ENCODE measurements at places on chromosomes 2 and 18.

- DNase-seq, result no peak
Measured at GRCh38 chr2:110804915-110805314, 72.5 kb downstream of the ACOXL start.

DNA sequence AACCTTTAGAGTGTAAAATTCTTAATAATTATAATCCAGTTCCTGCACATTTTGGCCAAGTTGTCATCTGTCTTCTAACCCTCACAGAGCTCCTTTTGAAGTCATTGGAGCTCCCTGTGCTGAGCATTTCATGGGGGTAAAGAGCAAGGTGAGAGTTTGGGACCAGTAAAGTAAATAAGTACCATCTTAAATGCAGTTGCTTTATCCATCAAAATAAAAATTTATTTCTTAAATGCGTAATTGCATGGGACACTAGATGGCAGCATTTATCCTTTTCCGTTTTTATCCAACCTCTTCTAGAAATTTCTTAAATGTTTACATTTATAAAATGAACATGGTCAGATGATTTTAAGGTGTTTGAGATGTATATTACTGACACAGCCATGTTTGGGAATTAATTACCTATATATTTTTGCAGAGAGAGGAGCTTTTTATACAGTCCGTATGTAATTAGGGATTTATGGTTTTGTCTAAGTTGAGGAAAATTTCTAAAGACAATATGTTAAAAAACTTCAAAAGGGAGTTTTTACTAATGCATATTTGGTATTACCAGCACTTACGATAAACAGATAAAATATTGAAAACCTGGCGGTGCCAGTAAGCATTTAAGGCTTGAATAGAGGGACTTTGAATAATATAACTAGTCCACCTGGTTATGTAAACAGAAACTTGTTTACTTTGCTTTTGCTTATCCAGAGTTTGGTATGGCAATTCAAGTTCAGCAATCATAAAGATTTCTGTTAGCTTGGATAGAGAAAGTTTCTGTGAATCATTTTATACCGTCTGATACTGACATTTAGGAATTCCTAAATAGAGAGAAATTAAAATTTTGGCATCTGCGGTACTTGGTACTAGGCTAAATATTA lies 54.5 kb downstream of the ACSL3 start:
- DNase-seq, result no peak

GRCh38 chr2:200797242-200797770 lies 14.4 kb upstream of the BZW1 start:
- no peak for DNase-seq

DNA sequence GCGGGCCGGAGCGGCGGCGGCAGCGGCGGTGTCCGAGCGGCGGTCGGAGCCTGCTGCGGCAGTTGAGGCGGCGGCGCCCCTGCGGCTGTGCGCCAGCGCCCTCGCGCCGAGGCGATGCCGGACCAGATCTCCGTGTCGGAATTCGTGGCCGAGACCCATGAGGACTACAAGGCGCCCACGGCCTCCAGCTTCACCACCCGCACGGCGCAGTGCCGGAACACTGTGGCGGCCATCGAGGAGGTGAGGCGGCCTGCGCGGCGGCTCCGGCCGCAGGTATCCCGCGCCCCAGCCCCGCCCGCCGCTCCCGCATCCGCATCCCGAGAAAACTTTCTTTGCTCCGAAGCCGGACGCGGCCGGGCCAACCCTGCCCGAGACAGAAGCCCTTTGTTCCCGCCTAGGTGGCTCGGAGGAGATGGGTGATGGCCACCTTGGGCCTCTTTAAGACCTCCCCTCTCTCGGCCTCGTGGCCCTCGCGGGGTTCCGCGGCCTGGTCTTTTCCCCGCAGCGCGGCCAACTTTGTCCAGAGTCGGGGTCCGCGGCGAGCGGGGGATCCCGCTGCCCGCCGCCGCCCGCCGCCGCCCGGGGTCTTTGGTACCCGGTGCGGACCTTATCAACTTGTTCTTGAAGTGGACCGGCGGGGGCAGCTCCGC lies 504 bp downstream of the ASAP2 start:
- peak; percentile 82 for DNase-seq

GRCh38 chr2:60474301-60474700 lies 79.2 kb downstream of the BCL11A start:
- no peak for DNase-seq

GRCh38 chr2:221153226-221153625 lies 418.9 kb downstream of the EPHA4 start:
- no peak for DNase-seq

DNA sequence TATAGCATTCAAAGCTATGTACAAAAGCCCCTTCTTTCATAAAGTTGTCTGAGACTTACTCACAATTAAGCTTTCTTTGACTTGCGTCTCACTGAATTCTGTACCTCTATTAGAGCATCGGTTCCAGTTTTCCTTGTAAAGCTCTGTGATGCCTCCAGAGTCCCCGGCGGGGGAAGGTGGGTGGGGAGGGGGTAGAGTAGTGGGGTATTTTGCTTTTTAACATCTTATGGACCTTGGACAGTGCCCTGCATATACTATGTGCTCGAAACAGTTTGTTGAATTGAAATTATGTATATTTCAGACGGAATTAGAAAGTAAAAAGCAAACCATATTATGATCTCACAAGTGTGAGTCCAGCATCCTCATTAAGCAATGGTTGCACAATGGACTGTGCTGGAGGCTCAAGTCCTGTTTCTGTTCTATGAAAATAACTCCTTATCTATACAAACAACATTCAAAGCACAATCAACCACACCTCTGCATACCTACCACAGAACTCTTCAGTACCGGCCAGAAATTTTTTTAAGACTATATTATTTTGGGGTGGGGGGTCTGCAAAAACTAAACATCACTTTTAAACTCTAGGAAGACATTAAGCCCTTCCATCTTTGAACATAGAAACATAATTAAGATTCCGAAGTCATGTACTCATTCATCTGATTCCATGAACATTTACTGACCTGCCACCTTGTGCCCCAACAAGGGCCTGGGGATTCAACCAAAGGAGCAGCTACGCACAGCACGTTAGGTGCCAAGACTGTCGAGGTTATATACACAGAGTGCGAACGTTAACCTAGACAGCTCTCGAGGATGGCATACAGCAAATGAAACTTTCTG lies 908 bp downstream of the STAT1 start:
- peak; percentile 30 for DNase-seq

- DNase-seq, result peak; percentile 48
Measured at GRCh38 chr2:223970343-223971128, 13.3 kb downstream of the MRPL44 start.

DNA sequence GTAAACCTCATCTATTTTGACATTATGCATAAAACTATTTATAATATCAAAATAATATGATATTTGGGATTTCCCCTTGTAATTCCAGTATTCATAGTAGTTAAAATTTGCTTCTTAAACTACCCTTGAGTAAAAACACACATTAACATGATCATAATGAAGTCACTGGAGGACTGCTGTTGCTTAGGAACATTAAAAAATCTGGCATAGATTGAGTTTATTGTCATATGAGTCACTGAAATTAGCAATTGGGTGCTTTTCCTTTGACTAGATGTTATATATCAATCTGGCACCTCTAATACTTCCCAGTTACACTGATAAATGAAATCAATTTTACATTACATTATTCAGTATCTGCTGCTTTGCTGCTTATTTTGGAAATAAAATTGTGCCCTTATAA lies 57.0 kb upstream of the ZC3H15 start:
- DNase-seq, result no peak

DNA sequence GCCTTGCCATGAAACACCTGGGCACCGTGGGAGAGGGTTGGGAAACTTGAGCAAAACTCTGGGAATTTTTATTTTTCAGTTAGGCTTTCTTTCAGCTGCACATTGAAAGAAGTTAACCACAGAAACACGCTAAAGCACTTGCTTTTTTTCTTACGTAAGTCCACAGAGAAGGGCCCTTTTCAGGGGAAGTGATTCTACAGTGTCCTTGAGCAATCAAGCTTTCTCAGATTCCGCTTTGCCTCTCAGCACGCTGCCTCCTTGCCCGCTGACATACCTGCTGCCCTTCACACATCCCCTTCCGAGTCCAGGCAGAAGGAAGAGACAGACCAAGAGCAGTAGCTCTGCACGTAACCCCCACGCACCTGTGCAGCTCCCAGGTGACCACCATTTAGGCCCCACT lies 135.5 kb upstream of the MYT1L start:
- DNase-seq, result no peak

DNA sequence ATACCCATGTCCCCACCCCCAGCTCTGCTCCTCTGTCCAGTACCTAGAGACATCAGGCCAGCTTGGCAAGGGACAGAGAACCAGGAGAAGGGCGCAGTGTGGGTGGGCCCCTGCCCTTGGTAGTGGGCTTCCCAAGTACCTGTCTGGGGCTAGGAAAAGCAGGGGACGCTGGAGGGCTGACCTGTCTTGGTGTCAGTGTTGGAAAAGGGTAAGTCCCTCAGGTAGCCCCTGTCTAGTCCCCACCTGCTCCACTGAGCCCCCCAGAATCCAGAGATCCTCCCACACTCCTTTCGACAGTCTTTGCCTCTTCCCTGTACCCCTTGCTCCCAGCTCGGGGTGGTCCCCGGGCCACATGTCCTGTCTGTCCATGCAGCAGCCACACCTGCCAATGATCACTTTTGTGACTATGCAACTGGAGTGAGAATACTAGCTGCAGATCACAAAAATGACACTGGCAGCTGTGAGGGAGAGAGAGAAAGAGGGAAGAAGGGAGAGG lies 14.6 kb downstream of the DNAJB2 start:
- DNase-seq, result no peak

DNA sequence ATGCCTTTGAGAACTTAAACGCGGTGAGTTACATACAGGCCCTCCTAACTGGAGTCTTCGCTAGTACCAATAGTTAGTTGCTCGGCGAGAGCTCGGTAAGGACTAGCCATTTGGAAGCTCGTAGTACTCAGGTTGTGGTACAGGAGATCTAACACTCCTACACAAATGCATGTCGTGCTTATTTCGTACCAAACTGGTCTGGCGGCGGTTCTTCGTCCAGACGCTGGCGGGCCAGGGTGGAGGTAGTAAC lies 346 bp upstream of the VRK2 start:
- no peak for DNase-seq

GRCh38 chr2:128004509-128004908 lies 23.4 kb downstream of the SAP130 start:
- no peak for DNase-seq

DNA sequence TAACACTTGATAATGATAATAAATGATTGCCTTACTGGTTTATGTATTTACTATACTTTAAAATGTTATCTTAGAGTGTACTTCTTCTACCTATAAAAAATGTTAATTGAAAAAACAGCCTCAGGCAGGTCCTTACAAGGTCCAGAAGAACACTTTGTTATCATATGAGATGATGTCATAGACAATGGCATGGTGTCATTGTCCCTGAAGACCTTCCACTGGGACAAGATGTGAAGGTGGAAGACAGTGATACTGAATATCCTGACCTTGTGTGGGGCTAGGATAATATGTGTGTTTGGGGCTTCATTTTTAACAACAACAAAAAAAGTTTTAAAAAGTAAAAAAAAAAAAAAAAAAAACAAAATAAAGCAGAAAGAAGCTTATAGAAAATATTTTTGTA lies 342.2 kb upstream of the KYNU start:
- no peak for DNase-seq

GRCh38 chr2:22832196-22832595 lies 552.8 kb upstream of the KLHL29 start:
- no peak for DNase-seq

- DNase-seq, result no peak
Measured at GRCh38 chr2:159285433-159285832, 1.1 kb downstream of the WDSUB1 start.

- DNase-seq, result peak; percentile 82
Measured at GRCh38 chr2:23618794-23619530, 234.0 kb downstream of the KLHL29 start.

DNA sequence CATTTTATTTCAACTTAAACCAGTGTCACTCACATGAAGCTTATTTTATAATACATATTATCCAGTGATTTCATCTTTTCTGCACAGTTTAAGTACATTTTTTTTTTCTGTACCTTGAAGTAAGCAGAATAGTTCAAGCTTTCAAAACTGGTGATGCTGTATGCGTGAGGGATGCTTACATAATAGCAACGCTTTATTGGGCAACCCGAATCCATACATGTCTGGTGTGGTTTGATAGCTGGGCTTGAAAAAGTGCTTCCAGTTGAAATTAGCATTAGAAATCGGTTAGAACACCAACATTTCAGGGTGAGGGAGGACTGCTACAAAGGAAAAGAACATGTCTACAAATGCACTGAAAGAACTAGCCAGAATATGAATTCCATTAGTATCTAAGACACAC lies 117.4 kb downstream of the MBP start:
- DNase-seq, result no peak

DNA sequence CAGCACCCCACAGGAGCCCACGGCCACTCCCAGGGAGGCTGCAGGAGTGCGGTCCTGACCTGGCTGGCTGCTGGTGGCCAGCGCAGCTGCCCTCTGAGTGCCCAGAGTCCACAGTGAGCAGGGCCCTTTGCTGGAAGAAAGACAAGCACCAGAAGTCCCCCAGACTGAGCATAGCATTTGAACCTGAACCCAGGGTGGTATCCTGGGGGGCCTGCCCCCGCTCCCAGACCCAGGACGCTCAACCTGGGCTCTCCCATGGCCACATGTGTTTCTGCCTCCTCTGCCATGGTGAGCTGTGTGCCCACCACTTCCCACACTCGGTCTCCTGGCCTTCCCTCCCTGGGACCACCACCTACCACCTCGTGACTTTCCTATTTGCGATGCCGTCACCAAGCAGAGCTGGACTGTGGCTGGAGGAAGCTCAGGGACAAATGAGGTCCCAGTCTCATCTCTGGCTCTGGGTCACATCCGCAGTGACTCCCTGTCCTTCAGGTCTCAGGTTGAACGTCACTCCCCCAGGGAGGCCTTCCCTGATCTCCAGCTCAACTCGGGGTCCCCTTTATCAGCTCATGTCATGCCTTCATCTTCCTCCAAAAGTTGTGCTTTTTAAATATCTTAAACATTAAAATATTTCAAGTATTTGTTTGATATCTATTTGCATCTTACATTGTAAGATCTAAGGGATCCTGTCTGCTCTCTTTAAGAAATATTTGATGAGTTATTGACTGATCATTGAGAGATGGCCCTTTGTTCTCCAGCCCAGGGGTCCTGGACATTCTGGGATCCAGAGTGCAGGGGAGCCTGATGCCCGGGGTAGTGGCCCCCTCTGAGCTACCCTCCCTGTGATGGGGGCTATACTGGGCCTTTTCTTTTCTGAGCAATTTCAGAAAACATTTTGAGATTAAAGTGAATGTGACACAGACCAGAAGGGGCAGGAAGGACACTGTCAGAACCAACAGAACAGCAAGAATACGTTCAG lies 16.4 kb upstream of the GPR55 start:
- no peak for DNase-seq
